NK-92 treated with Interleukin-12 subunit alpha and Interleukin-12 subunit beta, amount 100 ng/mL, for 24 hours (cell line): ENCODE measurements at places on chromosomes 12 and 14.

DNA sequence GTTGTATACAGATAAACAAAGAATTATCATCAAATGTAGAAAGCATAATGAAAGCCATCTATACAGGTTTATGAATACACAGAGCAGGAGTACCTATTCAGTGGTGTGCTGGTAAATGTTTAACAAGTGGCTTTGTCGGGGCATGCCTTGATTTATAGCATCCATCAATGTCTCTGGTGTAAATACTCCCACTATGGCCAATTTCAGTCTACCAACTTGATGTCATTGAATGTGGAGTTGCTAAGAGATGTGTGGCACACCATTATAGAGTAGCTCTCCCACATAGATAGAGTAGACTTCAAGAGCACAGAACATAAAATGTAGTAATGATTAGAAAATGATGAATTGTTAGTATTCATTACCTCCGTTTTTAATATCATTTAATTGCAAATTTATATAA, 9.3 kb downstream of the GRIP1 start:
- DNase-seq, result no peak

DNA sequence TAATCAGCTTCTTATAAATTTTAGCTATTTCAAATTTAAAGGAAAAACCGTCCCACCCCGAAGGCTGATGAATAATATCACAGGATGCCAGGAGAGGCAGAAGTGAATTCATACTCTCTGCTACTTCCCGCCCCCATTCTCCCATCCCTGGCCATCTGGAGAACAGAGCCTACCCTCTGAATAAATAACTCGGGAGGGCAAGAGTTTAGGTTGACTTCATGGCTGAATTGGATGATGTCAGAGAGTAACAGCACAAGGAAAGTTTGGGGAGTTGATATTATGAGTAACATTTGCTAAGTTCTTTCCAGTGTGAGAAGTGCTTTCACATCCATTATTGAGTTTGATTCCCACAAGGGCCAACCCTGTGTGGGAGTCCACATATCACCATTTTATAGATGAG, 241.6 kb downstream of the EGLN3 start:
- no peak for DNase-seq

DNA sequence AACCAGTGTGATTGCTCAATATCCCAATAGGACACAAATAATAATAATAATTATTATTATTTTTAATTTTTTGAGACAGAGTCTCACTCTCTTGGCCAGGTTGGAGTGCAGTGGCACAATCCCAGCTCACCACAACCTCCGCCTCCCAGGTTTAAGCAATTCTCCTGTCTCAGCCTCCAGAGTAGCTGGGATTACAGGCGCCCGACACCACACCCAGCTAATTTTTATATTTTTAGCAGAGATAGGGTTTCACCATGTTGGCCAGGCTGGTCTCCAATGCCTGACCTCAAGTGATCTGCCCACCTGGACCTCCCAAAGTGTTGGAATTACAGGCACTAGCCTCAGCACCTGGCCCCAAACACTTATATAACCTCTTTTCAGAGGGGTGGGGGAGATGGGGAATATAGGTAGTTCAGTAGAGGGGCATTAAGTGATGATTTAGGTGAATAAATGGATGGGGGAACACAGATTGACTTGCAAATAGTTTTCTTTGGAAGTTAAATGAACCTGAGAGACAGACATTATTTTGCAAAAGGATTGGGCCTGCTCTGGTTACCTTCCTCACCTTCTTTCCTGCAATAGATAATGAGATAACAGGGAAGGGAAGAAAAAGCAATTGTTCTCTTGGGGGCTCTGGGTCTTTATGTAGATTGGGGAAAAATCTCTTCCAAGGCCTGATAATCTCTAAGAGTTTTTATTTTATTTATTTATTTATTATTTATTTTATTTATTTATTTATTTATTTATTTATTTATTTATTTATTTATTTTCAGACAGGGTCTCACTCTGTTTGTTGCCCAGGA, 57.7 kb downstream of the RESF1 start:
- no peak for DNase-seq

DNA sequence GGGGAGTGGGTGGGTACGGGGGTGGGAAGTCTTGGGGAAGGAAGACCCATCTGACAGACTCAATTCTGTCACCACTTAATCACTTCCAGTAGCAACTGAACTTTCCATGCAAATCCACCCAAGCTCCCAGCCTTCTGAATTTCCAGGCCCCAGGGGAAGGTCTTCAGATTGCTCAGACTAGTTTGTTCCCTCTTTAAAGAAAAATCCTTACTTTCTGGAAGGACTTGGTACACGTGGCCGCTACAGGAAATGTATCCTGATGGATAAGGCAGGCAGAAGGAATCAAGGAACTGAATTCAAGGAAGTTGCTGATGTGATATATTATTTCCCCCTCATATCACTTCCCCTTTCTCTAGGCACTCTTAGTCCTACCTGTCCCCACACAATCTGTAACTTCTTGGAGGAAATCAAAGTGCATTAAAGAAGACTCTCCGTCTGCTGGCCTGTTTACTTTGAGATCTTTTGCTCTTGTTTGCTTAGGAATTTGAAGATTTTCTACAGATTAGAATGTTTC, 6.4 kb downstream of the NFKBIA start:
- no peak for DNase-seq

- DNase-seq, result no peak
Observed at GRCh38 chr12:111532751-111533150, 66.4 kb downstream of the ATXN2 start.

- DNase-seq, result no peak
Observed at GRCh38 chr14:99075771-99076375, 196.1 kb downstream of the BCL11B start.

DNA sequence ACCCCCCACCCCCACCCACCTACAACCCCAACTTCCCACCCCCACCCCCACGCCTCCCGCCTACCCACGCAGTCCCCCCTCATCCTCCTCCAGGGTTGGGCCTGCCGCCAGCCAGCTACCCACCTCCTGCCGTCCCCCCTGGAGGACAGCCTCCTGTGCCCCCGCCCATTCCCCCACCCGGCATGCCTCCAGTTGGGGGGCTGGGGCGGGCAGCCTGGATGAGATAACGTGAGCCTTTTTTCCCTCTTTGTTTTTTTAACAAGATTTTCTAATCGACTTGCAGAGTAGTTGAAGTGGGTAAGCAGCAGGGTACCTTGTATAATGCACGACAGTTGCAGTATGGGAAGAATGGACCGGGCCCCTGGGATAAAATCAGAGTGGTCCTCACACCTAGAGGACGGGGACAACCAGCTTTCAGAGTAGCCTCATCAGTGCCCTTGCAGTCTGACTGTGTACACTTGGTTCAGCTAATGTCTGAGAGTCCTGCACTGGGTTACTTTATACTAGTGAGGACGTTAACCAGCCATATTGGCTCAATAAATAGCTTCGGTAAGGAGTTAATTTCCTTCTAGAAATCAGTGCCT, 29.4 kb downstream of the CCNK start:
- DNase-seq, result no peak
